Right ventricle myocardium inferior (tissue), 1 donor: ENCODE measurements at places on chromosomes 3 and 15. TPM values are rescaled to one million over a fixed set of nuclear protein-coding genes. Genes with fewer than 3 reads are reported as not detected.
A peak's percentile ranks its signal among the peaks of the same experiment; 100 is the strongest.

The TAGLN3 gene
- not detected for total RNA-seq

The CCR4 gene
- 0.08 TPM for total RNA-seq

The EPHB3 gene
- 1.6 TPM for total RNA-seq

The TRAT1 gene
- total RNA-seq: not detected

The COL7A1 gene
- 14.9 TPM for total RNA-seq

The MYD88 gene
- total RNA-seq: 8.8 TPM

- DNase-seq: no peak
Measured at GRCh38 chr15:35907511-35907910, 361.5 kb upstream of the DPH6 start.

DNA sequence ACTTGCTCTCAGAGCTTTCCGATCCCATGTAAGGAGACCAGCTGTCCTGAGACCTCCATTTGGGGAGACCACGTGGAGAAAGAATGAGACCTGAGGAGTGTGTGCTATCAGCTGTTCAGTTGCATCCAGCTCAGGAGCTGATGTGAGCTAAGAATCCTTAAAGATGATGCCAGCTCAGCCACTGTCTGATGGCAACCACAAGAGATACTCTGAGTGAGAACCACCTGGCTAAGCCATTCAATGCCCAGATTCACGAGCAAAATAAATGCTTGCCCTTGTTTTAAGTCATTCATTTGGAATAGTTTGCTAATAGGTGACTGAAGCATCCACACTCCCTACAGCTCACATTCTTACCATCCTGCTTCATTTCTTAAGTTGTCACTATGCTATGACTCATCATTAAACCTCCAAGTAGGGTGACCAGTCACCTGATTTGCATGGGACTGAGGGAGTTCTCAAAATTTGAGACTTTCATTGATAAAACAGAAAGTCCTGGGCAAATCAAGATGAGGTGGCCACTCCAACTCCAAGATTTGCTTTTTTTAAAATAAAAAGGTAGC lies 56.4 kb downstream of the SPTSSB start:
- no peak for DNase-seq

GRCh38 chr3:159608311-159608710 lies 380.3 kb upstream of the IL12A start:
- DNase-seq: no peak

GRCh38 chr3:153171918-153172317 lies 9.9 kb downstream of the RAP2B start:
- DNase-seq: no peak

GRCh38 chr3:25372167-25372566 lies 55.9 kb upstream of the RARB start:
- no peak for DNase-seq

GRCh38 chr3:29334706-29335105 lies 53.8 kb downstream of the RBMS3 start:
- no peak for DNase-seq

DNA sequence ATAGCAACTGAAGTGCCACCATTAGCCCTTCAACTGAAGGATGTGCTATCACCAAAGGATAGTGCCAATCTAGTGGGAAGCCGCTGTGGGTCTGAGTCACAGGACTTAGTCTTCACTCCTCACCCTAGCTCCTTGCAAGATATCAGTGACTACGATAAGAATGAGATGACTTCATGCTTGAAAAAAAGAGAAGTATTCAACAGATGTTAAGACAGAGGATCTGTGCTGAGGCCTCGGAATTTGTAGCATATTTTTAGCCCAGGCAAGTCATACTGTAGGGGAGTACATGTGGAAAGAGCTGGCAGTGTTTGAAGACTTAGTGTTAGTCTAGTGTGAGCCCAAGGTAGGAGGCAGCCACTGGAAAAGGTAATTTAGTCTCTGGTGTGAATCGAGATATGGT lies 270.7 kb upstream of the LRTM1 start:
- DNase-seq: no peak

DNA sequence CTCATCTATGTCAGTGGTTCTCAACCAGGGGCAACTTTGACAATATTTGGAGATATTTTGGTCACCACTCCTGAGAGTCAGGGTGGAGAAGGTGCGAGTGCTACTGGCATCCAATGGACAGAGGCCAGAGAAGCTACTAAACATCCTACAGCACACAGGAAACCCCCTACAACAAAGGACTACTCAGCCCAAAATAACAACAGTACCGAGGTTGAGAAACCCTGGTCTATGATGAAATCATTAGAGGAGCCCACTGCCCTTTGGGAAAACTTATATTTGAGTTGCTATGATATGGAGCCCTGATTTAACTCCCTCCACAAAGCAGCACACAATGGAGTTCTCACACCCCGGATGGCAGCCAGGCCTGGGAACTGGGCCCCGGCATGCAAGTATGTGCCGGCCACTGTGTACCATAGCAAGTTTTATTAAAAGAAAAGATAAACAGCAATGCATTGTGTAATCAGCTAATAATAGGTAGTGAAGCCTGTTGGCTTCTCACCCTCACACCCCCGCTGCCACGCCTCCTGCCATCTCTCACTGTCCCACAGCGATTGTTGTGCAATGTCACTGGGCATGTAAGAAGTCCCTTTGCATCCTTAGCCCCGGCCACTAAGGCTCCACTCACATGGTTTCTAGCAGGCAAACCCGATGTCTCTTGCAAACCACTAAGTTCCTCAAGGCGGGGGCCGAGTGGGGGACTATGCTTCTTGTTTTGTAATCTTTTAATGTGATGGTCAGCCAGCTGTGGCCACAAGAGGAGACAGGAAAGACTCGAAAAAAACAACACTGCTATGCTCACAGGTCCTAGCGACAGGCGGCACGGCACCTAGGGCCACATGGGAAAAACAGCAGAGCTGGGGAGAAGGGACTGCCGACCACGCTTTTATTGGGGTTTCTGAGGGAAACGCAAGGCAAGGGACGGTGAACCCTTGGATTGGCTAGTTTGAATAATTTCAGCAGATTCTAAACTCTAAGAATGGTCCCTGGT lies 110.0 kb downstream of the AQP9 start:
- peak; percentile 85 for DNase-seq

GRCh38 chr3:136235545-136235944 lies 14.6 kb upstream of the PCCB start:
- DNase-seq: no peak

- no peak for DNase-seq
Measured at GRCh38 chr3:8276506-8276905, 225.1 kb upstream of the LMCD1 start.

- no peak for DNase-seq
Measured at GRCh38 chr15:70023769-70024491, 73.8 kb downstream of the TLE3 start.

- DNase-seq: no peak
Measured at GRCh38 chr15:70154718-70155347, 57.1 kb upstream of the TLE3 start.

- DNase-seq: no peak
Measured at GRCh38 chr15:33101036-33101435, 93.5 kb downstream of the FMN1 start.

GRCh38 chr3:40456279-40456939 lies 730 bp upstream of the RPL14 start:
- DNase-seq: no peak

DNA sequence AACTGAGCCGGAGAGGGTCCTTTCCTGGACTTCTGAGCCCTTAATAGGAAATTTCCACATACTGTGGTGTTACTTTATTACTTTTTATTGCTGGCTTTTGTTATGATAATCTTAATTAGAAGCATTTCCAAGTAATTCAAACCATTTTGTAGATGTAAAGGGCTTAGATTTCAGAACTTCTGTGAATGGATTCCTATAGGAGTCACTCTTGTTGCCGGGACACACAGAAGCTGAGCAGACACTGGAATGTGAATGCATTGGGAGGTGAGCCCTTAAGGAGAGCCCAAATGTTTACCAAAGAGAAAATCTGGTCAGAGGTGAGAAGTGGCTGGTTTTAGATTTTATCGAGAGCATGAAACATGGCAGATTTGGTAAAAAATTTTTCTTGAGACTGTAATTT lies 87.4 kb downstream of the FNDC3B start:
- no peak for DNase-seq

DNA sequence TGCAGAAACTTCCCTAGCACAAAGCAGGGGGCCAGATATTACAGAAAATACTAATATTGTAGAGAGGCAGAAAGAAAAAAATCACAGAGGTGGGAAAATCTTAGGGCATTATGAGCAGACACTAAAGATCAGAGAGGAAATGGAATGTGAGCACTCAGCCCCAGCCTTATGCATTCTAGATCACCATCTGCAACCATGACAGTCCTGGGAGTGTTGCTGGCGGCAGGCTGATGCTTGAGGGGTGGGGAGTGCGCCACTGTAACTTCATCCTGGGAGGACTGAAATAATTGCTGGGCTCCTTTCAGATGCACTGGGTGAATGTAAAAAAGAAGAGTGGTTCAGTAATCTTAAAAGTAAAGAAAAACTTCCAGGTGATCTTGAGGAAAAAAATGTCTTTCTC lies 427.6 kb upstream of the SEMA6D start:
- DNase-seq: no peak

DNA sequence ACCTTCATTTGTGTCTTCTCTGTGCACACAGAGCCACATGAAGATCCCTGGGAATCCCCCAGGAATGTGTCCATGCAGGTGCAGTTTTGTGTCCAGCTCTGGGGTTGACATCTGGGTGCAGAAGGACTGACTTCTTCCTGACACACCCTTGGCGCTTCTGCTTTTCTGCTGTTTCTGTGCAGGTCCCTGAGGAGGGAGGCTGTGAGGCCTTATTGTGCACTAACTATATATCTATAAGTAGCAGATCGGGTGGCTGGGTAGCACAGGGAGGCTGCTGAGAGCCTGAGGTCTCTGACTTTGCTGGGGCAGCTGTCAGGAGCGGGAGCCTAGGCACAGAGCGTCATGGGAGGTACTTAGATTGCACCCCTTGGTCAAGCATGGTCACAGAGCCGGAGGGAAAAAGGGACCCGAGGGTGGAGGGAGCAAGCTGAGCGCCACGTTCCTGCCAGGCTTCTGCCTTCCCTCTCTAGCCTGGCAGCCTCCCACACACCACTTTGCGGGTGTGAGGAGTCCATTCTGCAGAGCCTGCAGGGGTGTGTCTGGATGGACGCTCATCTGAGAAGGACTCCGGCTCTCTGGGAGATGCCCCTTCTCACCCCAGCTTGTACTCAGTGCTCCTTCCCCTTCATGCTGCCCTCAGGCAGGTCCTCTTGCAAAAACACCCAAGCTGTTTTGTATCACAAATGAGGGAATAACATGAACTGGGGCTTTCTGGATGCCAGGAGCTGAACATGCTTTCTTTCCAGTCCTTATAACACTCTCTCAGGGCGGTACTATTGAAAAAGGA lies 23.9 kb downstream of the CCDC33 start:
- peak; percentile 22 for DNase-seq

GRCh38 chr3:973340-973739 lies 119.5 kb upstream of the CNTN6 start:
- DNase-seq: no peak

- no peak for DNase-seq
Measured at GRCh38 chr3:14853271-14853951, 34.6 kb downstream of the FGD5 start.

- DNase-seq: no peak
Measured at GRCh38 chr3:157931517-157931916, 174.7 kb downstream of the SHOX2 start.

GRCh38 chr15:44801364-44801763 lies 65.0 kb downstream of the TRIM69 start:
- DNase-seq: no peak

DNA sequence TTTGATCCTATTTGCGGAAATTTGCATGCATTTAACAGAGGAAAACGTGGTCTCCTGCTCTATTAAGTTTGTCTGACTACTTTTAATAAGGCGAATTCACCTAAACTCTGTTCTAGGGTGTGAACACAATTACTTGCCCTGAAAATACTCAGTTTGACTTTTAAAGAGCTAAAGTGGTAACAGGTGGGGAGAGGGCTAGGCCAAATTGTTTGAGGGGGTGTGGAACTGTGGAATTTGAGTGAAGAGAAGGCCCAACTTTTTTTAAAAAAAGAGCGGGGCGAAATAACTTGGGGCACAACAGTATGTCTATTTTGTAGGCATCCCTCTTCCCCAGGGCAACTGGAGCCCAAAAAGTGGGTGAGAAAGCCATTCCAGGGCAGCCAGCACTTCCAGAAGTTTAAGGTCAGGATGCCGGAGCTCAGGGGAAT lies 580 bp upstream of the FXR1 start:
- DNase-seq: no peak

- no peak for DNase-seq
Measured at GRCh38 chr3:98701071-98701675, 62.0 kb upstream of the ST3GAL6 start.

DNA sequence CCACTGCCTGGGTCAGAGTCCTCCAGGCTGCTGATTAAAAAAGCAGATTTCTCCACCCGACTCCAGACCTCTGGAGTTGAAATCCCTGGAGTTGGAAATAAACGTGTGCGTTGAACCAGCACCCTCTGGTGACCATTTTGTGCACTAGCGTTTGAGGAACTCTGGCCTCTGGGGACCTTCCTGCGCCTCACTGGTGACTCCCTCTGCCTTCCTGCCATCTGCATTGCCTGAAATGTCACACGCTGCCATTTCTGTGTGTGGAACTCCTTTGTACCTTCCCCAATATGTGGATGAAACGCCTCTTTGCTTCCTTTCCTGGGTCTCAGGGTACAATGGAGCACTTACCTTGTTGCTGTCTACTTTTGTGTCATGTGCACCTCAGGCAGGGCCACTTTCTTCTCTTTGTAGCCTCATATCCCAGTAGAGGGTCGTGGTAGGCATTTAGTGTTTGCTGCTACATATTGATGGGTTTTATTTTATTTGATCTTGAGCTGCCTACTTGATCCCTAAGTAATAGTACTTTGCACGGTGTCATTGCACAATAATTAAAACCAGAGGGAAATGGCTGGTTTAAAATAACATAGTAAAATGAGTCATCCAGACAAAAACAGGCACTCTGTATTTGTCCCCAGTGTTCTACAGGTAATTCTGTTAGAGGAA lies 56.8 kb downstream of the GPR171 start:
- peak; percentile 72 for DNase-seq

DNA sequence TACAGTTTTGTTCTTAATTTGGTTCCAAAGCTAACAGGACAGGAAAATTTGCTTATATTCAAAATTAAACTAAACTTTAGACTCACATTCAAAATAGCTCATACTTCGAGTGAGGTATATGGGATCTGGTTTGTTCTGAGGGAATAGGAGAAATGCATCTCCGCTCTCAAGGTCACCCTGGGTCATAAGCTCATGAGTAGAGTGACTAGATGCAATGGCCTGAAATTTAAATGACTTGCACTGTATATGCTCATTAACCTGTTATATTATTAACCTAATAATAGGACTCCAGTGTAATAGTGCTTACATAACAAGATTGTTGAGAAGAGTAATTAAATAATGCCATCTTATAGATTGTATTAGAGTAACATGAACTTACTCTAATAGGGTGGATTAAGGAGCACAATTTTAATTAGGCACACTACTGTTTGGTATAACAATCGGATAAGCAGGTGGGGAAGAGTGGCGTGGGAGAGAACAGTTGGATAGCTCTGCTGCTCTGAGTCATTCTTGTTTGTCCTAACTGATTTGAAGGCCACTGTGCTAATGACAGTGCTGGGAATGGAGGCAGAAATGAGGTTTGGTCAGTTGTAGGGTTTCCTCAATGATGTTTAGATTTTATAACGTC lies 5.2 kb downstream of the NKTR start:
- DNase-seq: peak; percentile 13

- DNase-seq: no peak
Measured at GRCh38 chr15:100208921-100209603, 132.7 kb downstream of the ADAMTS17 start.
